ENCODE measurements at places on chromosomes 3 and 15.

DNA sequence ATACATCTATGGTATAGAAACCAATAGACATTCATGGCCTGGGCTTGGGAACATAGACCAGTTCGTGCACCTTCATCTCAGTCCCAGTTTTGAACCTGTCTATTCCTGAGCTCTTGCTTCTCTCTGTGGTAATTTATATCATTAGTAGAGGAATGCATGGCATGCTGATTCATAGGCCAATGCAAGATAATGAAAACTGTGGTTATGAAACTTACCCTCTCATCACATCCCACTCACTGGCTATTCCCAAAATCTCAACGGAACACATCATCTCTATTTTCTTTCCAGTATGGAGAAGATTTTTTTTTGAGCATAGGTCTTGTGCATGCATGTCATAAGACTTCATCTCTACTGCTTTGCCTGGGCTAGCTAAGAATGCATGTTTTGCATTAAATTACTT lies 18.7 kb upstream of the P2RY12 start:
- peak; percentile 82 for DNase-seq

- no peak for DNase-seq
Observed at GRCh38 chr3:195001261-195001660, 269.7 kb downstream of the XXYLT1 start.

GRCh38 chr3:9886328-9886727 lies 4.1 kb upstream of the JAGN1 start:
- DNase-seq = no peak

GRCh38 chr3:73351423-73352071 lies 273.2 kb downstream of the PDZRN3 start:
- no peak for DNase-seq

DNA sequence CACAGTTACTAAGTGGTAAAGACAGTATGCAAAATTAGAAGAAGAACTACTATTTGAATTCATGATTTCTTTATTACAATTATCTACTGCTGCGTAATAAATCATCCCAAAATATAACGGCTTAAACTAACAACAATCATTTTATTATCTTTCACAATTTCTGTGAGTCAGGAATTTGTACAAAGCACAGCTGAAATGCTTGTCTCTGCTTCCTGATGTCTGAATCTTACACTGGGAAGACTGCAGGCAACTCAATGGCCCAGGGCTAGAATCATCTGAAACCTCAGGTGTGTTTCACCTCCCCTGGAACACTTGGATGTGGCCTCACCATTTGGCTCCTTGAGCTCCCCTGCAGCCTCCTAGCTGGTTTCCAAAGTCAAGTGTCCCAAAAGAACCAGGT lies 145.1 kb downstream of the MAGI1 start:
- no peak for DNase-seq
